ENCODE measurements at places on chromosomes 2 and 18. TPM values are rescaled to one million over a fixed set of nuclear protein-coding genes. Genes with fewer than 3 reads are reported as not detected.

DNA sequence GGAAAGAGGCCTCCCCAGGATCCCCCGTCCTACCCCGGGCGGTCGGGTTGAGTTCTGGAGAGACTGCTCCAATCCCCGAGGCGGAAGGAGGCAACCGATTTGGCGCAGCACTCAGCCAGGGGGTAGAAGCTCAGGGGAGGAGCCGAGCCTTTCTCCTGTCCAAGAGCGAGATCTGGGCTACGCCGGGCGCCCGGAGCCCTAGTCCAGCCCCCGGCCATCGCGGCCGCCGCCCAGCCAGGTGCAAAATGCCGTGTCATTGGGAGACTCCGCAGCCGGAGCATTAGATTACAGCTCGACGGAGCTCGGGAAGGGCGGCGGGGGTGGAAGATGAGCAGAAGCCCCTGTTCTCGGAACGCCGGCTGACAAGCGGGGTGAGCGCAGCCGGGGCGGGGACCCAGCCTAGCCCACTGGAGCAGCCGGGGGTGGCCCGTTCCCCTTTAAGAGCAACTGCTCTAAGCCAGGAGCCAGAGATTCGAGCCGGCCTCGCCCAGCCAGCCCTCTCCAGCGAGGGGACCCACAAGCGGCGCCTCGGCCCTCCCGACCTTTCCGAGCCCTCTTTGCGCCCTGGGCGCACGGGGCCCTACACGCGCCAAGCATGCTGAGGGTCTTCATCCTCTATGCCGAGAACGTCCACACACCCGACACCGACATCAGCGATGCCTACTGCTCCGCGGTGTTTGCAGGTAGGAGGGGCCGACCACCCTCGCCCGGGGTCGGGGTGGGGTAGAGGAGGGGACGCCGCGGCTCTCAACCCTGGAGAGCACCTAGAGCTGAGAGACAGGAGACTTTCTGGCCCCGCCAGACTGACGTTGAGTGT, at the start of gene DYSF:
Gene DYSF, plus strand, starts transcription at position 158 of the 817 bp plus-strand sequence.
- peak; percentile 76 for DNase-seq

GRCh38 chr2:144461308-144461766, 58.6 kb downstream of the ZEB2 start:
- DNase-seq, result peak; percentile 65

DNA sequence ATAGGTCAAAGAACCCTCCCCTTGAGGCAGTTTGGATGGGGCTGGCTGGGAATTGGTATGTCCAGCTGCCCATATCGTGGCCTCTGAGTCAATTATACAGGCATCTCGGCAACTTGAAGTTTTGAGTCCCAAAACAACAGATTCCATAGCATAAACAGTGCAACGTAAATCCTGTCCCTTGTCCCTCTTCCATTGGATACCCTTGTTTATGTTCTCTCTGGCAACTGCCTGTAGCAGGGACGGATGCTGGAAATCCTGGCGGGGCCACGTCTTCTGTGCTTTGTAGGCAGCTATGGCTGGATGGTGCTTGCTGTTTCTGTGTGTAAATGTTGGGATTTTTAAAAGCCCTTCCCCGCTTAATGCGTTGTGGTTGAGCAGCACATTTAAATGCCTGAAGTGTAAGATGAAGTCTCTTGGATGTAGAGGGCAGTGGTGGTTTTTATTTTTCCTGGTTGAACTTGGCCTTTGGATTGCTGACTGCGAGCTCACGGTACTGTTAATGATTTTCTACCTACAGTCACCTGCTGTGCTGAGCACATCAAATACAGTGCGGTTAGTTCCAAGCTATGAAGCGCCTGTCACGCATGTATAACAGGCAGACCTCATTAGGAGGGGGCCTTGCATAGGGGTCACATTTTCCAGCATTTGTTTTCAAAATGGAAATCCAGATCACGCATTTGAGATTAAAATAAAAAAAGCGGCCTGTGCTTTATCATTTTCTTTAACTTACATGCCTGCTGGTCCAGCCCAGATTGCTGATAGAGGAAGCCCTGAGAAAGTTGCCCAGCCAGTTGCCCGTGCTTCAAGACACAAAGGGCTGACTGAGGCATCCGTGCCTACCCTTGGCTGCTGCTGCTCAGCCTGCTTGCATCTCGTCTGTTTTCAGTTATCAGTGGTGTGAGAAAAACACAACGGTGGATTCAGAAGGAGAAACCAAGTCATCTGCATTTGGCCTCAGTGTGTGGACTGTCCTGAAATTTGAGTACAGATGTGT, 84.7 kb downstream of the NEDD4L start:
- DNase-seq, result peak; percentile 93

SLC9A4 gene
- 10.3 TPM for polyA plus RNA-seq

CCDC68 gene
- 2.6 TPM for polyA plus RNA-seq

Measured in kidney (tissue), 22 donors.